ENCODE measurements at places on chromosomes 13 and 19. TPM values are rescaled to one million over a fixed set of nuclear protein-coding genes. Genes with fewer than 3 reads are reported as not detected.

DNA sequence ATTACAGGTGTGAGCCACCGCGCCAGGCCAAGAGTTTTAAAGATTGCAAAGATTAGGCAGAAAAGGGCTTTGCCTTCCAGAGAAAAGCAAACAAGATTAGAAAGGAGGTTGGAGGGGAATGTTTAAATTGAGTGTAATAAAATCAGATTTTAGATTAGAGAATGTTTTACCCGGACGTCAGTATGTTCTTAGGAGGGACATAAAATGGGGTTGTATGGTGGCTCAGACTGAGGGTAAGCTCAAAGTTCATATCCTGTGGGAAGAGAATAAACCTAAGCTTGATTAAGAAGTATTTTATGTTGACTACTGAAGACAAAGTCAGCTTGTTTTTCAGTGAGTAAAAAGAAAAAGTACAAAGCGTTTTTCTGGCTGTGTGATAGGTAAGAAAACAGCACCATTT is 34.1 kb upstream of the ZNF681 start:
- no peak for DNase-seq

ZNF772 gene
- polyA plus RNA-seq = 2.3 TPM

CDX2 gene
- 0.34 TPM for polyA plus RNA-seq

BEST2 gene
- not detected for polyA plus RNA-seq

CACNG8 gene
- polyA plus RNA-seq = 4.6 TPM

KCNJ14 gene
- 1.4 TPM for polyA plus RNA-seq

DNA sequence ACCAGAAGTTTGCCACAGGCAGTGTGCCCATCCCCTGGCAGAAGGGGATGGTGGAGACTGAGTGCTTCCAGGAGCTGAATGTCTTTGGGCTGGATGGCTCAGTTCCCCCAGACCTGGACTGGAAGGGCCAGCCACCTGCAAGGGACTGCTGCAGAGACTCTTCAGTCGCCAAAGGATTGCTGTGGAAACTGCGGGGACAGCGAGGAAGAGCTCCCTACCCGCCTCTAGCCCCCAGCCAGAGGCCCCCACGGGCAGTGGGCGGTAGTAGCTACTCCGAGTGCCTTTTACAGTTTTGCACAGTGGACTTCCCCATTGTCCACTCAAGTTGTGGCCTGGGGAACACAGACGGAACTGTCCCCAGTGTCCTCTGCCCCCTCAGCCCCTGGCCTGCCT is 138.5 kb downstream of the ZDHHC20 start:
- no peak for DNase-seq

DNA sequence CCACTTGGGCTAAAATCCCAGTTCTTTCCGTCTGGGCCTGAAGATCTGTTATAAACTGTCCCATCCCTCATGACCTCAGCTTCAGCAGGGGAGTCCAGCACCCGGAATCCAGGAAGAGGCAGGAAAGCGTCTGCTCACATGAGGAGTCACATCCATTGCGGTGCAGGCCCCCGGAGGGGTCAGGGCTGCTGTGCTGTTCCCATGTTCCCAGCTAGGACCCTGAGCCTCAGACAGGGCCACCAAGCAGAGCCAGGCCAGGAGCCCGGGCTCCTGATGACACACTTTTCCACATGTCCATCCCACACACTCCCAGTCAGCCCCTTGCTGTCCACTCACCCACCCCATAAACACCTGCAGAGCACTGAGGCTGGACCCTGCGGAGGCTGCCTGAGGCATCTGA is 45.3 kb upstream of the VSTM2B start:
- no peak for DNase-seq

ZNF225 gene
- 3.7 TPM for polyA plus RNA-seq

GRCh38 chr19:47123406-47123805 is 7.2 kb upstream of the SAE1 start:
- DNase-seq = no peak

LHB gene
- not detected for polyA plus RNA-seq

Measured in A549 (cell line).